SJCRH30 (cell line): ENCODE measurements at places on chromosomes 6 and 20. TPM values are rescaled to one million over a fixed set of nuclear protein-coding genes. Genes with fewer than 3 reads are reported as not detected.

The DNAH8 gene
- total RNA-seq = under 0.01 and 0.03 TPM in 2 replicates

The DPM1 gene
- total RNA-seq = 153 and 164 TPM in 2 replicates

The PCIF1 gene
- 20.6 and 21.7 TPM in 2 replicates for total RNA-seq

The HLA-DPA1 gene
- not detected in 2 replicates for total RNA-seq

- DNase-seq = no peak
- no peaks in the 10 kb centered on the region for H3K36me3 ChIP-seq
- H3K27ac ChIP-seq = no peak overlapping the region
- no peak overlapping the region for H3K4me3 ChIP-seq
Observed at GRCh38 chr20:50799176-50799889, 4.5 kb downstream of the BCAS4 start.

DNA sequence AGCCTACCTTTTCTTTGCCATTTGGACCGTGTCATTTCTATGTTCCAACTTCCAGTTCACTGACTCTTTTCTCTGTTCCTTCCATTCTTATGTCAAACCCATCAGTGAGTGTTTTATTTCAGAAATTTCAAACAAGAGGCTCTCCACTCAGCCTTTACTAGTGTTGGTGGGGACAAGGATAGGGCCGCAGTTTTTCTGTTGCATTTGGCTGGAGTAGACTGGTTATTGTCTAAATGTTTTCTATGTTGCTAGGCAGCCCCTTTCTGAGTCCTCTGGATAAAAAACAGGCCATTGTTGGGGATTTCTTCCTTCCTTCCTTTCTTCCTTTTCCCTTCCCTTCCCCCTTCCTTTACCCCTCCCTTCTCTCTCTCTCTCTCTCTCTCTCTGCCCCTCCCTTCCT is 288.6 kb downstream of the PRKN start:
- no peaks in the 10 kb centered on the region for H3K4me1 ChIP-seq
- DNase-seq = no peak
- no peaks in the 10 kb centered on the region for H3K36me3 ChIP-seq
- no peak overlapping the region for H3K27ac ChIP-seq

DNA sequence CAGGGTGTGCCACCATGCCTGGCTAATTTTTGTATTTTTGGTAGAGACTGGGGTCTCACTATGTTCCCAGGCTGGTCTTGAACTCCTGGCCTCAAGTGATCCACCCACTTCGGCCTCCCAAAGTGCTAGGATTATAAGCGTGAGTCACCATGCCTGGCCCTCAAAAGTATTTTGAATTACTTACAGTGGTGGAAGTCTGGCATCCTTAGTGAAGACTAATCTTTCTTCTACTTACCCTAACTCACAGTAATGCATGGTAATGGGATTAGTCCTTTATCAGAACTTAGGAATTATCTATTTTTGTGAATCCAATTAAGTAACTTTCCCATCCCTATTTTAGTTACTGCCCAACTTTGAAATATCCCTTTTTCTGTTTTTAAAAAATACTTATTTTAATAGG is 3.9 kb downstream of the RWDD1 start:
- H3K27me3 ChIP-seq = no peaks in the 10 kb centered on the region
- H3K36me3 ChIP-seq = peaks cover 19% of the 10 kb centered on the region; the same call in 1 of the 2 replicates
- no peak overlapping the region for H3K4me3 ChIP-seq
- no peaks in the 10 kb centered on the region for H3K4me1 ChIP-seq
- no peak overlapping the region for H3K27ac ChIP-seq

DNA sequence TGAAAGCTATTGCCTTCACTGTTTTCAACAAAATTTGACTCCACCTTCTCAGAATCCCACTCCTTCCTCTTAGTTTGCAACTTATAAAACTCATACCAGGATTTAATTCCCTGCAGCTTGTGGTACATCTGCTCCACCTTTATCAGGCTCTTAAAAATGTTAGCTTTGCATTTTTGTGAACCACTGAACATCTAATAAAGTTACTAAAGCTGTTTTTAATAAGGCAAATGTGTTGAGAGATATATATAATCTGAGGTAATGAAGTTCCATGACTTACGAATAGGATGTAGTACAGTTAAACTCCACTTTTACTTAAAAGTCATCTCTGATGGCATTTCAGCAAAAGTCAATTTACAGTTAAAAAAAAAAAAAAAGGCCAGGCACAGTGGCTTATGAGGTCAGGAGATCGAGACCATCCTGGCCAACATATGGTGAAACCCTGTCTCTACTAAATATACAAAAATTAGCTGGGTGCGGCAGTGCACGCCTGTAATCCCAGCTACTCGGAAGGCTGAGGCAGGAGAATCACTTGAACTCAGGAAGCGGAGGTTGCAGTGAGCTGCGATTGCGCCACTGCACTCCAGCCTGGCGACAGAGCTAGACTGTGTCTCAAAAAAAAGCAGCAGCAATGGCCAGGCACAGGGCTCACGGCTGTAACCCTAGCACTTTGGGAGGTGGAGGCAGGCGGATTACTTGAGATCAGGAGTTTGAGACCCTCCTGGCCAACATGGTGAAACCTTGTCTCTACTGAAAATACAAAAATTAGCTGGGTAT is 106.2 kb downstream of the KIF13A start:
- no peaks in the 10 kb centered on the region for H3K27me3 ChIP-seq
- no peak overlapping the region for H3K4me3 ChIP-seq
- H3K4me1 ChIP-seq = peaks cover 9% of the 10 kb centered on the region

GRCh38 chr6:1917626-1918371 is 308.1 kb downstream of the FOXC1 start:
- H3K36me3 ChIP-seq = no peaks in the 10 kb centered on the region
- H3K4me3 ChIP-seq = no peak overlapping the region
- H3K27me3 ChIP-seq = no peaks in the 10 kb centered on the region

DNA sequence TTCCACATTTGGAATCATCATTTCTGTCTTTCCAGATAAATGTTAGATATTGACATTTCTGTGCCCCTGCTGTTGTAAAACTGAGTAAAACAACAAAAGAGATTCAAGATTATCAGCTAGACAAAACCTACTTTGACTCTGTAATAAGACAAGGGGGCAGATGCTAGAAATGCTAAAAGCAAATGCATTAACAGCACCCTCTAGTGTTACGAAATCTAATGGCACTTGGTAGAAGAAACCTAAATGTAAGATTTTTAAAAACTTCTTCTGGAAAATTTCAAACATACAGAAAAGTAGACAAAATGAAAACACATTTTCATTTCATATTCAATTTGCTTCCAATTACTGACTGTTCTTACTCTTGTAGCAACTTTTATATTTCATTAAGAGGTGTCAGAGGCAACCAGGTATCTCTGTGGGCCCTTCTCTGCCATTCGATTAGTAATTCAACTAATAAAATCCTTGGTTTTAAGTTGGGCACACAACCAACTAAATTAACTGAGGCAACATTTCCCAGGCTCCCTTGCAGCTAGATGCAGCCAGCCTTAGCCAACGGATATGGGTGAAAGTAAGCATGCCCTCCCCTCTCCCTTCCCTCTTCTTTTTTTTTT is 45.0 kb downstream of the SLC23A2 start:
- H3K27me3 ChIP-seq = no peaks in the 10 kb centered on the region
- no peak overlapping the region for H3K27ac ChIP-seq
- H3K36me3 ChIP-seq = 0 out of 2 replicates have a peak, but pooled peaks cover 6% of the 10 kb centered on the region
- no peaks in the 10 kb centered on the region for H3K4me1 ChIP-seq
- DNase-seq = no peak

- DNase-seq = no peak
- H3K27me3 ChIP-seq = no peaks in the 10 kb centered on the region
- H3K4me1 ChIP-seq = peaks cover 8% of the 10 kb centered on the region; the same call in 1 of the 2 replicates
- H3K36me3 ChIP-seq = no peaks in the 10 kb centered on the region
- H3K4me3 ChIP-seq = no peak overlapping the region
- no peak overlapping the region for H3K27ac ChIP-seq
Observed at GRCh38 chr20:23326774-23327173, 23.8 kb upstream of the NXT1 start.

DNA sequence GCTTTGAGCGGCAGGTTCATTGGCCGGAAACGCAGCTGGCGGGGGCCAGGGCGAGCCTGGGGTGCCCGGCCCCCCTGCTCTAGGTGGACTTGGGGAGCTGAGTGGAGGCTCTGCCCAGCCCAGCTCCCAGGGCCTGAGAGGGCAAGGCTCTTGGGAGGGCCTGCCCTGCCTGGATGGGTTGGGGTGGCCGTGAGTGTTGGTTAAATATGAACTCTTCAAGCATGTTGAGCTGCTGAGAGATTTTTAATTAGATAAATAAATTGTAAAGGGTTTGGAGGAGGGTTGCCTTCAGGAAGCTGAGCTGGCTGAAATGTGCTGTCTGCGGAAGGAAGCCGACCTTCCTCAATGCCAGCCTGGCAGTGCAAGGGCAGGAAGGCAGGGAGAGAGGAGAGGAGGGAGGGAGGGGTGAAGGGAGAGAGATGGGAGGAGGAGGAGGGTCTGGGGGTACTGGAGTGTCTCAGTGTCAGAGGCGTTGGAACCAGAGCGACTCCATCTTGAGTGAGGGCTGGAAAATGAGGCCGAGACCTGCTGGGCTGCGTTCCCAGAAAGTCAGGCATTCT is 39.4 kb upstream of the PMEPA1 start:
- peaks cover 28% of the 10 kb centered on the region for H3K4me1 ChIP-seq
- H3K27ac ChIP-seq = peak overlapping the region; percentile 79
- no peaks in the 10 kb centered on the region for H3K36me3 ChIP-seq
- peak overlapping the region; percentile 47 for H3K4me3 ChIP-seq

- no peak overlapping the region for H3K4me3 ChIP-seq
- H3K36me3 ChIP-seq = no peaks in the 10 kb centered on the region
- H3K27ac ChIP-seq = no peak overlapping the region
Observed at GRCh38 chr6:39453956-39454524, 131.5 kb upstream of the KCNK16 start.

GRCh38 chr20:21360705-21361104 is 36.6 kb downstream of the NKX2-4 start:
- peaks cover 70% of the 10 kb centered on the region for H3K36me3 ChIP-seq
- no peak for DNase-seq
- H3K27me3 ChIP-seq = no peaks in the 10 kb centered on the region
- no peak overlapping the region for H3K27ac ChIP-seq
- H3K4me1 ChIP-seq = no peaks in the 10 kb centered on the region
- no peak overlapping the region for H3K4me3 ChIP-seq

GRCh38 chr6:42333612-42334011 is 116.0 kb upstream of the MRPS10 start:
- H3K36me3 ChIP-seq = no peaks in the 10 kb centered on the region
- H3K4me3 ChIP-seq = no peak overlapping the region
- no peak for DNase-seq
- peaks cover 2% of the 10 kb centered on the region; the same call in 1 of the 2 replicates for H3K4me1 ChIP-seq

GRCh38 chr6:1705183-1705582 is 95.5 kb downstream of the FOXC1 start:
- no peak overlapping the region for H3K4me3 ChIP-seq
- no peaks in the 10 kb centered on the region for H3K27me3 ChIP-seq
- no peaks in the 10 kb centered on the region for H3K4me1 ChIP-seq
- no peak for DNase-seq
- no peaks in the 10 kb centered on the region for H3K36me3 ChIP-seq

GRCh38 chr6:26270486-26270861 is 94.5 kb upstream of the BTN3A2 start:
- no peak overlapping the region for H3K27ac ChIP-seq
- DNase-seq = no peak
- H3K36me3 ChIP-seq = no peaks in the 10 kb centered on the region
- no peaks in the 10 kb centered on the region for H3K4me1 ChIP-seq

GRCh38 chr20:45552456-45552855 is 5.3 kb upstream of the EPPIN start:
- no peaks in the 10 kb centered on the region for H3K4me1 ChIP-seq
- H3K27me3 ChIP-seq = peaks cover 11% of the 10 kb centered on the region; the same call in 1 of the 2 replicates
- no peak for DNase-seq
- no peak overlapping the region for H3K27ac ChIP-seq

DNA sequence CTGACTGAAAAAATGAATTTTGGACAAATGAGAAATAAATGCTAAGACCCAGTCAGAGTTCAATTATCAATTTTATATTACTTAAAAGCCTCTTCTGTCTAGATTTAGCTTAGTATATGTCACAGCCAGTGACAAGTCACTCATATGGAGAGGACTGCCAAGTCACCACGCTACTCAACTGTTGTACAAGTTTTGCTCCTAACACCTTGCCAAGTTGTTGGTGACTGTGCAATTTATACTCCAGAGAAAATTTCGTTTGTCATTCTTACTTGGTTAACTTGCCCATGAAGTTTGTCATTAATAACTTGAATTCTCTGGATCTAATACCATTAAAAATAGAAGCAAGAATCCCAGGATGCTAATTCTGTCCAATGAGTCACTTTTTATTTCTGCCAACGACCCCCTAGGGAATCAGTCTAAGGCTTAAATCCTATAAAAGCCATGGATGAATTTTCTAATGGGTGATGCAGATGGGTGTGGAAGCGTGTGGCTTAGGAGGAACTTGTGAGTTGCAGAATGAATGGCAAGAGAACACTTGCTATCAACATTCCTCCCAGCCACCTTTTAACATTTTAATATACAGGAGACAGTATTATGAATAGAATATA is 30.4 kb upstream of the FBXO30 start:
- H3K27ac ChIP-seq = no peak overlapping the region
- DNase-seq = no peak
- no peaks in the 10 kb centered on the region for H3K4me1 ChIP-seq
- H3K27me3 ChIP-seq = no peaks in the 10 kb centered on the region
- H3K4me3 ChIP-seq = no peak overlapping the region
- no peaks in the 10 kb centered on the region for H3K36me3 ChIP-seq

DNA sequence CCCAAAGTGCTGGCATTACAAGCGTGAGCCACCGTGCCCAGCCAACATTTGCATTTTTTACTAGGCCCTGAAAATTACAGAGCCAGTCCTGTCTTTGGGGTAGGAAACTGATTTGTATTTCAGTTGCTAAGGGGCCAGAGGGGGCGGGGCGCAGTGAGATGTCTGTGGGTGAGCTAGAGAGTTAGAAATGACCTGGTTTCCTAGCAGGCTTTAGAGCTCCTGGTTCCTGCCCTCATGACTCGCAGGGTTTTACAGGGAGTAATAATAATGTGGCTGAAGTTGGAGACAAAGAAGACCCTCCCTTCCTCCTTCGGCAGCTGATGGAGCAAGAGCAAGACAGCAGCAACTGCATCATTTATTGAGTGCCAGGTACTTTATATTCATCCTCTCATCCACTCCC is 131.5 kb downstream of the TFAP2C start:
- H3K36me3 ChIP-seq = no peaks in the 10 kb centered on the region
- H3K4me3 ChIP-seq = no peak overlapping the region
- H3K4me1 ChIP-seq = no peaks in the 10 kb centered on the region
- DNase-seq = no peak
- peaks cover 18% of the 10 kb centered on the region for H3K27me3 ChIP-seq

DNA sequence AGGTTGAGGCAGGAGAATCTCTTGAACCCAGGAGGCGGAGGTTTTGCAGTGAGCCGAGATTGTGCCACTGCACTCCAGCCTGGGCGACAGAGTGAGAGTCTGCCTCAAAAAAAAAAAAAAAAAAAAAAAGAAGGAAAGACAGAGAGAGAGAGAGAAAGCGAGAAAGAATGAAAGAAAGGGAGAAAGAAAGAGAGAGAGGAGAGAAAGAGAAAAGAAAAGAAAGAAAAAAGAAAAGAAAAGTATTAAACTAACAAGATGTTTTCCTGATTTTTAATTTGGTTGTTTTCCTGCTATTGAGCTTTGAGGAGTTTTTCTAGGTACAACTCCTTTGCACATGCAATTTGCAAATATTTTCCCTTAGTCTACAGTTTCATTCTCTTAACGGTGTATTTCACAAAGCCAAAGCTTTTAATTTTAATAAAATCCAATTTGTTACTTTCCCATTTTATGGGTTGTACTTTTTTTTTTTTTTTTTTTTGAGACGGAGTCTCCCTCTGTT is 10.8 kb upstream of the TRERF1 start:
- no peaks in the 10 kb centered on the region for H3K27me3 ChIP-seq
- H3K36me3 ChIP-seq = no peaks in the 10 kb centered on the region
- H3K27ac ChIP-seq = no peak overlapping the region
- no peak for DNase-seq
- no peak overlapping the region for H3K4me3 ChIP-seq
